ENCODE measurements at places on chromosomes 16 and 17. TPM values are rescaled to one million over a fixed set of nuclear protein-coding genes. Genes with fewer than 3 reads are reported as not detected.

The PRSS27 gene
- 3.3 TPM for total RNA-seq

DNA sequence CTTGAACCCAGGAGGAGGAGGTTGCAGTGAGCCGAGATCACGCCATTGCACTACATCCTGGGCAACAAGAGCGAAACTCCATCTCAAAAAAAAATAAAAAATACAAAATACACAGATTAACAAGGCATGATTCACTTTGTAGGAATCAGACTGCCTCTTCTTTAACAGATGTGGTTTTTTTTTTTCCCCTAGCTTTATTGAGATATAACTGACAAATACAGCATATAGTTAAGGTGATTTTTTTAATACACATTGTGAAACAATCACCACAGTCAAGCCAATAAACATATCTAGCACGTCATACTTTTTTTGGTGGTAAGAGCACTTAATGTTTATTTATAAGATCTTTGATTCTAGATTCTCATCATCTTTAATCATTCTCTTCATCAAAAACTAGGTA is 87.8 kb downstream of the SPAG9 start:
- no peak for DNase-seq

- DNase-seq = no peak
Measured at GRCh38 chr16:22299036-22299435, 1.8 kb downstream of the POLR3E start.

GRCh38 chr17:49703557-49704277 is 4.0 kb downstream of the SLC35B1 start:
- DNase-seq = peak; percentile 38

All from HCT116 (cell line).